GM23248 (cell line): ENCODE measurements at places on chromosomes 2 and 18. TPM values are rescaled to one million over a fixed set of nuclear protein-coding genes. Genes with fewer than 3 reads are reported as not detected.

- peaks cover 27% of the 10 kb centered on the region for H3K4me1 ChIP-seq
- no peak for DNase-seq
- no peaks in the 10 kb centered on the region for H3K36me3 ChIP-seq
- no peak overlapping the region for H3K4me3 ChIP-seq
Observed at GRCh38 chr18:35071819-35072247, 30.6 kb downstream of the MAPRE2 start.

GRCh38 chr18:48933578-48934414 lies 17.0 kb downstream of the SMAD7 start:
- peak overlapping the region; percentile 34 for H3K4me3 ChIP-seq
- peaks cover 4% of the 10 kb centered on the region; the same call in 1 of the 2 replicates for H3K36me3 ChIP-seq
- peak overlapping the region; percentile 87 for H3K27ac ChIP-seq
- no peaks in the 10 kb centered on the region for H3K27me3 ChIP-seq
- peaks cover 92% of the 10 kb centered on the region for H3K4me1 ChIP-seq

DNA sequence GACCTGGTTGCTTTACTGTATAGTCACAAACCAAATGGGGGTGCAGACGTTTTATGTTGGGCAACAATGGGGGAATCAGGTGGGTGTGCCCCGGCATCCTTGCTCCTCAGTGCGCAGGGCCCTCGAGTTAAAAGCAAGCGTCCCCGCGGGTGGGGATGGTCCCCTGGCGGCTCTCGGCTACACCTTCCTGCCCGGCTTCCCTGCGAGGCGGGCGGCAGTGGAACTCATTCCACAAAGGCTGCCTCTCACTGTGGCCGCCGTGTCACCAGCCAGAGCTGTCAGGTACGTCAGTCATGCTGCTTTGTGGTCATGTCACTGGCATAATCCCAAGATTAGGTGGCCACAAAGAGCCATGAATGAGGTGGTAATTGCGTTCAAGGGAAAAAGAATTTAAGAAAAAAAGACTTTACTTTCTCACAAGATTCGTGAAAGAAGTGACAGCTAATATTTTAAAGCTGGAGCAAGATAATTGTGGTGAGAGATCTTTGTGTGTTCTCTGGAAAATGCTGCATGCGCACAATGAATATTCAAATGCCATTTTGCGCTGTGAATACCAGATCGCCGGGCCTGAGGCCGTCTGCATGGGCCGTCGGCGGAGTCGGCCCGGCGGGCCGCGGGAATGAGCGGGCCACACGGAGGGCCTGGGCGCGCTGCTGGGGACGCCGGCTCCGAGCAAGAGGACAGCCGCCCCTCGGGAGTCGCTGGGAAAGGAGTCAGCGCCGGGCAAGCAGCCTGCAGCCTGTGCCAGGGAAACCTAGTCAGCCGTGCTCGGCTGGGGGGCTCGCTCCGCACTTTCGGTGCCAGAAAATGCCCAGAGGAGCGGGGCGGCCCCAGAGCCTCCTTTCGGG lies 82.3 kb upstream of the LDLRAD4 start:
- no peaks in the 10 kb centered on the region for H3K4me1 ChIP-seq
- H3K36me3 ChIP-seq = no peaks in the 10 kb centered on the region
- H3K27ac ChIP-seq = no peak overlapping the region
- DNase-seq = peak; percentile 58

DNA sequence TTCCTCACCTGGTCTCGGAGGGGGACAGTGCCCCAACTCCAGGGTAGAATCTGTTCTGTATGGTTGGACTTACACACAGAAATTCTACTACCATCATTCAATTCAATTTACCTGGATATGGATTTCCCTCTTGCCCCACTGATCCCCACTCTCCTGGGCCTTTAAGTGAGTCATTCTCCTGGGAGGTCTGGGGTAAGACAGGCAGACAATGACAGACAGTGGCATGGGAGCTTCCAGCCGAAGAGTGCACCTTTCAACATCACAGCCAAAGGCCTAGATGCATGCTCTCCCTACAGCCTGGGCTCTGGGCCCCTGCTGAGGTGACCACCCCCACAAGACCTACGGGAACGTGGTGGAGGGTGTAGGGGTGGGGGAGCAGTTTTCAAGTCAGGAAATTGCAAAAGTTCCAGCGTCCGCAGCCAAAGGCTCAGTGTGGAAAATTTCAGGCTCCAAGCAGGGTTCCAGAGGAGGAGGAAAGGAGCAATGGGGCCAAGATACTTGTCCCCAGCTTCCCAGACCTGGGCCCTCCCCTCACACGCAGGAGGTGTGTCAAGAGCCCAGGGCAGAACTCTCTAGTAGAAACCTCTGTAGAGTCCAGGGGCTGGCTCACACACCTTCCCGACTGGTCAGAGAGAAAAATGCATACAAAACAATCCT lies 296.4 kb downstream of the CYP26B1 start:
- no peak overlapping the region for H3K4me3 ChIP-seq
- peaks cover 22% of the 10 kb centered on the region for H3K4me1 ChIP-seq
- no peaks in the 10 kb centered on the region for H3K27me3 ChIP-seq
- DNase-seq = peak; percentile 52
- H3K27ac ChIP-seq = no peak overlapping the region

DNA sequence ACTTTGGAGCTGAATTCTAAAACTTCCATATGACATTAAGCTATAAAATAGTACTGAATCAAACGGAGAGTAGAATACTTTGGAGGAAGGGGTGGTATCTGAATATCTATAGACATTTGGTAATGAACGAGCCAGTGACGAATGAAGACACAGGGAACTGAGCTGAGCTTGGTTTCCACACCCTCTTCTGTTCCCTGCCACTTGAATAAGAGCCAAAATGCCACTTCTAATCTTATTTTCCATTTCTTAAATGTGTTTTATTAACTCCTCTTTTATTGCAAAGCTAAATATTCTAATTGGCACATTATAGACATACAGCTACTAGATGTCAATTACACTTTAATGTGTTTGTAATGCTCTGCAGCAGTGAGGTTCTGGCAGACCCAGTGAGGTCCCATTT lies 76.1 kb downstream of the AFF3 start:
- no peak for DNase-seq
- H3K4me3 ChIP-seq = no peak overlapping the region
- peaks cover 9% of the 10 kb centered on the region for H3K27me3 ChIP-seq
- H3K36me3 ChIP-seq = no peaks in the 10 kb centered on the region
- no peaks in the 10 kb centered on the region for H3K4me1 ChIP-seq

DNA sequence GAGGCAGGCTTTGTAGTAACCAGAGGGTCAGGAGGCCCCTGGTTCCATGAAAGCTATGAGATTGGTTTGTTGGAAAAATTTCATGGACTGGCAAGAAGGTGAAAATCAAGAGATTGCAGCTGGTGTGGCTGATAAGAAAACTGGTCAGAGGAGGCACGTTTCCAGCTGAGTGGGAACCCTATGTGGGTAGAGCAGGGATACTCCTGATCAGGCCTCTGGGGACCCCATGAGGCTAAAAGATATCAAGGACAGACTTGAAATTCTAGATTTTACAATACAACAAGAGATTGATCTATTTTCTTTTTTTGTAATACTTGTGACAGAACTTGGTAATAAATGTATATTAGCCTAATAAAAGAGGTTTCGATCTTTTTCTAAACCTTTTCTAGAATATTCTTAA lies 1615.1 kb downstream of the DPP10 start:
- H3K27ac ChIP-seq = no peak overlapping the region
- no peaks in the 10 kb centered on the region for H3K27me3 ChIP-seq
- no peak overlapping the region for H3K4me3 ChIP-seq
- no peak for DNase-seq

GRCh38 chr2:53695575-53695974 lies 72.0 kb upstream of the CHAC2 start:
- no peak overlapping the region for H3K4me3 ChIP-seq
- H3K27ac ChIP-seq = no peak overlapping the region
- no peaks in the 10 kb centered on the region for H3K27me3 ChIP-seq
- no peaks in the 10 kb centered on the region; the same call in none of the 2 replicates for H3K36me3 ChIP-seq
- no peak for DNase-seq

GRCh38 chr2:142131010-142131669 lies at the start of gene LRP1B:
Gene LRP1B, minus strand, starts transcription at chr2:142131016. Its CDS starts 287 bp downstream, at chr2:142130729.
- no peak within 1 kb of the TSS for H3K27ac ChIP-seq
- H3K27me3 ChIP-seq = peaks cover 43% of the 10 kb centered on the region
- H3K36me3 ChIP-seq = no peaks in the 10 kb centered on the region
- H3K4me1 ChIP-seq = peaks cover 6% of the 10 kb centered on the region; the same call in 1 of the 2 replicates
- DNase-seq = peak; percentile 46

GRCh38 chr2:201220102-201220570 lies 37.2 kb downstream of the CASP10 start:
- H3K4me3 ChIP-seq = no peak overlapping the region
- DNase-seq = no peak
- no peaks in the 10 kb centered on the region for H3K4me1 ChIP-seq
- H3K27ac ChIP-seq = no peak overlapping the region
- no peaks in the 10 kb centered on the region for H3K27me3 ChIP-seq

GRCh38 chr2:9212010-9212635 lies 5.5 kb downstream of the ASAP2 start:
- no peaks in the 10 kb centered on the region for H3K36me3 ChIP-seq
- H3K27me3 ChIP-seq = no peaks in the 10 kb centered on the region
- H3K27ac ChIP-seq = peak overlapping the region; percentile 67
- H3K4me1 ChIP-seq = peaks cover 54% of the 10 kb centered on the region

GRCh38 chr2:42560899-42561298 lies 7.5 kb upstream of the MTA3 start:
- H3K4me3 ChIP-seq = no peak overlapping the region
- H3K27me3 ChIP-seq = no peaks in the 10 kb centered on the region

GRCh38 chr2:190486037-190486623 lies 48.4 kb downstream of the NEMP2 start:
- no peak overlapping the region for H3K27ac ChIP-seq
- H3K27me3 ChIP-seq = no peaks in the 10 kb centered on the region
- DNase-seq = peak; percentile 37
- no peaks in the 10 kb centered on the region for H3K4me1 ChIP-seq
- H3K36me3 ChIP-seq = no peaks in the 10 kb centered on the region; the same call in 1 of the 2 replicates
- no peak overlapping the region for H3K4me3 ChIP-seq

DNA sequence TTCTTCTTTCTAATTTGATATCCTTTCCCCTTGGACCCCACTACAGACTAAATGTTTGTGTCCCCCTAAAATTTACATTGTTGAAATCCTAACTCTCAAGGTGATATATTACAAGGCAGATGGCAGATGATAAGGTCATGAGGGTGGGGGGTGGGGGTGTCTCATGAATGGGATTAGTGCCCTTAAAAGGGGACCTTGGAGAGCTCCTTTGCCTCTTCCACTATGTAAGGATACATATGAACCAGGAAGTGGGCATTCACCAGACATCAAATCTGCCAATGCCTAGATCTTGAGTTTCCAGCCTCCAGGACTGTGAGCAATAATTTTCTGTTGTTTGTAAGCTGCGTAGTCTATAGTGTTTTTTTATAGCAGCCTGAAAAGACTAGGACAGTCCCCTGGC lies 89.1 kb downstream of the PLA2R1 start:
- no peak for DNase-seq
- no peaks in the 10 kb centered on the region for H3K27me3 ChIP-seq
- no peaks in the 10 kb centered on the region for H3K4me1 ChIP-seq
- H3K4me3 ChIP-seq = no peak overlapping the region
- H3K36me3 ChIP-seq = no peaks in the 10 kb centered on the region
- H3K27ac ChIP-seq = no peak overlapping the region

- H3K4me3 ChIP-seq = no peak overlapping the region
- H3K4me1 ChIP-seq = no peaks in the 10 kb centered on the region
- H3K27me3 ChIP-seq = no peaks in the 10 kb centered on the region
Observed at GRCh38 chr2:4903656-4904348, 788.4 kb upstream of the SOX11 start.

DNA sequence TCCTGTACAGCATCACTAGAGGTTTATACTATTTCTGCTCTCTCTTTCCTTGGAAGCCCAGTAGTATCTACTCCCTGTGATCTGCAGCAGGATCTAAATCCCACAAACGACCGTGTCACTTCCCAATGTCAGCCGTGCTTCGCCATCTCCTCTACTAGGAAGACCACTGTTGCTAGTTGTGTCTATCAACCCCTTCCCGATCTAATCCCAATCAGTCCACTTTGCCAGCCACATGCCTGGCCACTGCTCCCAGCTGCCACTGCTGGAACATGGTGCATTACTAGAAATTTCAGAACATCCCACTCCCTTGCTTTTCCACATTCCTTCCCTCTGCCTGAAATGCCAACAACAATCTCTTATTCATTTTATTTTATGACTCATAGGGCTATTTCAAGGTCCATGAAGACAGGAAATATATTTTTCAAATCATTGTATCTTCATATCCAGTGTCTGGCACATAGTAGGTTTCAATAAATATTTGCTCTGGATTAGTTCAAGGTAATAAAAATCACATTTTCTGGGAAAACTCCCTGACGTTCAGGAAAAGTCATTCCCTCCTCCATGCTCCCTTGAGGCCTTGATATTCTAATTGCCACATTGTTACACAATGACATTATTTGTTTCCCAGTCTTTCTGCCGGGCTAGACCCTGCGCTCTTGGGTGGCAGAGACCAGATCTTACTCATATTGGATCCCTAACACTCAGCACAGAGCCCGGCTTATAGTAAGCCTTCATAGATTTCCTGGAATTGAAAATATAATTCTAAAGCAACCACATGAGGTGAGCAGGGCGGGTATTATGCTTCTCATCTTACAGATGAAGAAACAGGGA lies 2.1 kb upstream of the TRIB2 start:
- DNase-seq = peak; percentile 75
- peaks cover 20% of the 10 kb centered on the region for H3K4me1 ChIP-seq
- H3K27me3 ChIP-seq = no peaks in the 10 kb centered on the region
- no peaks in the 10 kb centered on the region for H3K36me3 ChIP-seq

- no peaks in the 10 kb centered on the region for H3K27me3 ChIP-seq
- no peaks in the 10 kb centered on the region for H3K36me3 ChIP-seq
- H3K27ac ChIP-seq = no peak overlapping the region
- H3K4me3 ChIP-seq = no peak overlapping the region
Observed at GRCh38 chr2:46893269-46893939, 22.2 kb downstream of the MCFD2 start.

- no peak overlapping the region for H3K4me3 ChIP-seq
- no peaks in the 10 kb centered on the region for H3K27me3 ChIP-seq
- no peaks in the 10 kb centered on the region for H3K4me1 ChIP-seq
- no peaks in the 10 kb centered on the region for H3K36me3 ChIP-seq
- H3K27ac ChIP-seq = no peak overlapping the region
- DNase-seq = peak; percentile 34
Observed at GRCh38 chr2:235734688-235735231, 240.9 kb downstream of the AGAP1 start.

DNA sequence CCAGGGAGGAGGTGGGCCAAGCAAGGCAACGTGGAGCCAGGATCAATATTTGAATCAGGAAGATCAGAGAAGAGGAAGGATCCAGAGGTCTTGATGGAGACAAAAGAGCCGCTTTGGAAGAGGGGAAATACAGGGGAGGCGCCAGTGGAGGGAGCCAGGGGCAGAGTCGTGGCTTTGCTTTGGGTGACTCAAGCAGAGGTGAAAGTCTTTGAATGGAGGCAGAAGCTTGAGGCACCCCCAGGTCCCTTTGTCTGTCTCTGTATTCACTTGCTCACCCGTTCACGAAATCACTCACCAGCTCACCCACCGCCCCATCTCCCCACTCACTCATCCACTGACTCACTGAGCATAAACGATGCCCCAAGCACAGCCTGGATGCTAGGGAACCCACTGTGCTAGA lies 134.1 kb downstream of the ACOXL start:
- no peak overlapping the region for H3K27ac ChIP-seq
- no peak for DNase-seq
- H3K4me3 ChIP-seq = no peak overlapping the region
- no peaks in the 10 kb centered on the region for H3K36me3 ChIP-seq
- no peaks in the 10 kb centered on the region for H3K4me1 ChIP-seq
- H3K27me3 ChIP-seq = peaks cover 10% of the 10 kb centered on the region; the same call in 1 of the 2 replicates

The TNP1 gene
- polyA plus RNA-seq = not detected in 2 replicates

The PLA2R1 gene
- polyA plus RNA-seq = 8.9 and 9.4 TPM in 2 replicates

The SP140 gene
- polyA plus RNA-seq = 0.53 TPM in 1 of 2 replicates, not detected in the other

The STON1 gene
- polyA plus RNA-seq = 3.0 TPM in 2 replicates

The PID1 gene
- 8.6 and 9.6 TPM in 2 replicates for polyA plus RNA-seq

The DCDC2C gene
- not detected in 2 replicates for polyA plus RNA-seq

The MAPK4 gene
- not detected in 2 replicates for polyA plus RNA-seq

The HNMT gene
- polyA plus RNA-seq = 5.8 and 6.8 TPM in 2 replicates

The TGFA gene
- 9.2 and 9.7 TPM in 2 replicates for polyA plus RNA-seq

The ZNF804A gene
- 0.70 and 0.93 TPM in 2 replicates for polyA plus RNA-seq

The CFC1 gene
- polyA plus RNA-seq = not detected in 2 replicates

The GRHL1 gene
- polyA plus RNA-seq = 0.45 and 0.61 TPM in 2 replicates

The MAP2 gene
- 1.1 and 1.3 TPM in 2 replicates for polyA plus RNA-seq

The GPR35 gene
- polyA plus RNA-seq = 0.14 and 0.27 TPM in 2 replicates
